ENCODE measurements at places on chromosomes 3 and 15.

- no peak for DNase-seq
Measured at GRCh38 chr15:94582368-94582767, 351.0 kb downstream of the MCTP2 start.

GRCh38 chr15:36218322-36218721 is 361.1 kb upstream of the CDIN1 start:
- no peak for DNase-seq

DNA sequence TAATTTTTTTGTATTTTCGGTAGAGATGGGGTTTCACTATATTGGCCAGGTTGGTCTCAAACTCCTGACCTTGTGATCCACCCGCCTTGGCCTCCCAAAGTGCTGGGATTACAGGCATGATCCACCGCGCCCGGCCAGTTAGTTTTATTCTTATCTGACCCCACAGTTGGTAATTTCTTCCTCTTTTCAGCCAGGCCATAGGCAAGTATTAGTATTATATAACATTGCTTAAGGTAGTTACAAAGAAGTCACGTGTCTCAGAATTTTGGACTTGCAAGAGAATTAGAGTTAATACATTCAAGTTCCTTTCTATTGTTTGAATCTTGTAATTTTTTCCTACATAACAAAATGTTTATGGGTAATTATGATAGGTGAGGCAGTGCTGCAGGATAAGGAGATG is 334.8 kb downstream of the LPP start:
- DNase-seq = no peak

DNA sequence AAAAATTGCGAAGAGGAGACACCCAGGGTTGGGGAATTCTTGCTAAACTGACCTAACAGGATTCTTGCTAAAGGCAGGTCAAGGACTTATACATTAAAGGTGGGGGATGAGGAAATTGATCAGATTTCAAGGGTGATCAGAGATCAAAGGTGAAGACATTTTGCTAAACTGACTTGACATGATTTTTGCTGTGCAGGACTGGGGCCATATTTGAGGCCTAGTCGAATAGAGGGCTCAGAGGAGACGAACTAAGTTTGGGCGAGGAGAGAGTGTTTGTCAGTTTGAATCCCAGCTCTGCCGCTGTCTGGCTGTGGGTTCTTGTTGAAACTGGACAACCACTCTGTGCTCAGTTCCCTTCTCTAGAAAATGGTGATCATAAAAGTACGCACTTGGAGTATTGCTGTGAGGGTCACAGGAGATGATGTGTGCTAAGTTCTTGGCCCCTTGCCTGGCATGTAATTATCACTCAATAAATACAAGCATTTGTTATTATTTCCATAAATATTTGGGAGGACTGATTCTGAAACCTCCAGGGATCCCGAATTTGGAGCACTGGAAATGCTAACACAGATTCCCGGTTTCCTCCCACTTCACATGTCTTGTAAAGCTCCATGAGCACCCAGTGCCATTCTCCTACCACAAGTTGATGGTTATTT is 364.8 kb upstream of the PROK2 start:
- no peak for DNase-seq

- no peak for DNase-seq
Measured at GRCh38 chr3:142319094-142319493, 93.7 kb upstream of the GK5 start.

Measured in NCI-H2081 treated with DMSO at 0.1 percent for 48 hours (cell line).